Uterus (tissue), 4 donors: ENCODE measurements at places on chromosomes 12 and 14.

DNA sequence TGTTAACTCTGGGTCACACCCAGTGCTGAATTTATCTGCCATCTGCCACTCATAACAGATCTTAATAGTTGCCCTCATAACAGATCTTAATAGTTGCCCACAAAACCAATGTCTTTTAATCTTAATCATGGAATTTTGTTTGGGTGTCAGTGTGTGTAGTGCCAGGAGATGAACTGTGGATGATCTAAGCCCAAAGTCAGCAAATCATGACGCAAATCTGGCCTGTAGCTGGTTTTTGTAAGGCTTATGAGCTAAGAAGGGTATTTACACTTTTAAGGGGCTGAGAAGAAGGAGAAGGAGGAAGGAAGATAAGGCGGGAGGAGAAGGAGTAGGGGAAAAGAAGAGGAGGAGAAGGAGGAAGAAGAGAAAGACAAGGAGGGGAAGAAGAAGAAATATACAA is 10.0 kb upstream of the IL26 start:
- no peak for DNase-seq

GRCh38 chr12:108896336-108896735 is 16.4 kb downstream of the DAO start:
- no peak for DNase-seq

GRCh38 chr12:32301216-32301615 is 98.1 kb upstream of the FGD4 start:
- DNase-seq = no peak

DNA sequence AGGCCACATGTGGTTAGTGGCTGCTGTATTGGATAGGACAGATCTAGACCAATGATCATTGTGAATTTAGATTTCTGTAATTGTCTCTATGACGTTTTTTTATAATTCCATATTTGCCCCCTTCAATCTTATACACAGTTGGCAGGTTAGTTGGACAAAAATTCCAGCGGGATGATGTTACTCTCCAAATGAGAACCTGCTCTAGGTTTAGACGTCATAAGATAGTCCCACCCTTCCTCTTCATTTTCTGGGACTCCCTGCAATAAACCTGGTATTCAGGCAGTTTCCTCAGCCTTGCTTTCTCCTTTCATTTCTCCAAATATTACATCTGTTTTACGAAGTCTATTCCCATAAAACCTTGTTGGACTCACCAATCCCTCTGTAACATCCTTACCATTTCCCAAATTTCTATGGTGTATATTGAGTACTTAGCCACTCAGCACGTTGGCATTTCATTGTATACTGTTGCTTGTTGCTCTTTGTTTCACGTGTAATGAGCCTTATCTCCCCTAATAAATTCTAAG is 10.2 kb downstream of the FBXO34 start:
- no peak for DNase-seq

GRCh38 chr12:115823635-115824034 is 453.9 kb downstream of the MED13L start:
- no peak for DNase-seq

GRCh38 chr14:51789114-51789513 is 71.3 kb upstream of the GNG2 start:
- DNase-seq = no peak

DNA sequence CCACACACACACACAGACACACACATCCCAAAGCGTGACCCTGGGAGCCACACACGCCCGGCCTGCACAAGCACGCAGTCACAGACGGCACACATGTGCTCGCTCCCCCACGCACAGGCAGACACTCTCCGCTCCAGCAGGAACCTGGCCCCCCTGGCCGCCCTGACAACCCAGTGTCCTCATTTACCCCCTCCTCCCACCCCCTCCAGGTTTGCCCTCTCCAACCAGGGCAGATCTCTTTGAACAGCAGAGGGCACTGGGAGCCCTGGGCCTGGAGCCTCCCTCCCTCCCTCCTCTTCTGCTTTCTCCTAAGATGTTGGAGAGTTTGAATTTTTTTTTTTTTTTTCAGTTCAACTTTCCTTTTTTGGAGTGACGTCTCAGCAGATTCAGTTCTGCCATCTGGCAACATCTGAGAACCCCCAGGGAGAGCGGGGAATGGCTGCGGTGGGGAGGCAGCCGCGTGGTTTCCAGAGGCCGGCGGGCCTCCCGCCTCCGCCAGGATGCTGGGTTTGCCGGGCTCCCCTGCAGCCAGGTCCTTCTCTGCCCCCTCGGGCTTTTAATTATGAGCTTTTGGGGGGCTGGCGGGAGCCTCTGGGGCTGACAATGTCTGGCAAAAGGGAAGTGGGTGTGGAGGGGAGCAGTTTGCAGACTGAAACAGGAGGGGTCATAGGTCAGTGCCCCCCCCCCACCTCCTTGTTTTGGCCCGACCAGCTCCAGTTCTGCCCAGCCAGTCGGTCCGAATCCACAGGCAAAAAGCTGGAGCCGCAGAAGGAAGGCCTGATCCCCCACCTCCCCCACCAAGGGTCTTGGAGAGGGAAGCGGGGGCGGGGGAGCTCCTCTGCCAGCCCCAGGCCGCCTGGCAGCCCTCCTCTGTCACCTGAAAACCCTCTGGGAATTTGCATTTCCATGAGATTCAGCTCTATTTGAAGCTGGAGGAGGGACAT is 1.3 kb upstream of the NCOR2 start:
- peak; percentile 87 for DNase-seq

GRCh38 chr14:54487771-54488170 is 1.0 kb downstream of the GMFB start:
- no peak for DNase-seq

- DNase-seq = peak; percentile 47
Measured at GRCh38 chr12:56628671-56629458, 1.3 kb downstream of the BAZ2A start.

GRCh38 chr14:24298892-24299254 is 707 bp downstream of the DHRS1 start:
- no peak for DNase-seq
